Hematopoietic multipotent progenitor cell treated with erythropoietin and hydrocortisone succinate and interleukin-3 and kit ligand, for 4 days (in vitro differentiated cells): ENCODE measurements at places on chromosomes 11 and 22.

- DNase-seq, result no peak
These were observed 17.7 kb downstream of the ARRB1 start for GRCh38 chr11:75333807-75334140.

GRCh38 chr11:69883292-69884255 lies 64.4 kb upstream of the FGF3 start:
- DNase-seq, result no peak

- no peak for DNase-seq
These were observed 21.7 kb upstream of the SLN start for GRCh38 chr11:107733518-107733917.

GRCh38 chr22:35610741-35611140 lies 6.4 kb downstream of the MB start:
- no peak for DNase-seq

GRCh38 chr22:38578505-38578904 lies 8.5 kb upstream of the DMC1 start:
- no peak for DNase-seq

GRCh38 chr22:36224245-36224644 lies 15.1 kb downstream of the APOL2 start:
- DNase-seq, result no peak

- DNase-seq, result no peak
These were observed 705.4 kb upstream of the TENM4 start for GRCh38 chr11:80146232-80146631.

GRCh38 chr11:30902929-30903328 lies 316.8 kb upstream of the MPPED2 start:
- DNase-seq, result no peak

GRCh38 chr11:35491231-35491871 lies 34.1 kb downstream of the PAMR1 start:
- DNase-seq, result no peak
